ENCODE measurements at places on chromosomes 2 and 18. TPM values are rescaled to one million over a fixed set of nuclear protein-coding genes. Genes with fewer than 3 reads are reported as not detected.

The AMER3 gene
- total RNA-seq: not detected

The MROH2A gene
- total RNA-seq: under 0.01 TPM

The SOWAHC gene
- total RNA-seq: 6.5 TPM

The KIF1A gene
- not detected for total RNA-seq

The TMEM247 gene
- total RNA-seq: not detected

The BOK gene
- total RNA-seq: 12.9 TPM

The LTBP1 gene
- 434 TPM for total RNA-seq

The C1D gene
- 12.5 TPM for total RNA-seq

The APOB gene
- under 0.01 TPM for total RNA-seq

The TGFA gene
- total RNA-seq: 0.28 TPM

The MATN3 gene
- total RNA-seq: 1.5 TPM

The CHRND gene
- not detected for total RNA-seq

The UGT1A8 gene
- 0.71 TPM for total RNA-seq

The ZSWIM2 gene
- total RNA-seq: 0.09 TPM

The GCG gene
- 0.14 TPM for total RNA-seq

The PROKR1 gene
- not detected for total RNA-seq

The CYTIP gene
- not detected for total RNA-seq

The G6PC2 gene
- not detected for total RNA-seq

The TDRD15 gene
- not detected for total RNA-seq

The CHPF gene
- 134 TPM for total RNA-seq

The GPBAR1 gene
- total RNA-seq: 0.37 TPM

The PNKD gene
- 28.9 TPM for total RNA-seq

The SLC4A5 gene
- total RNA-seq: 0.14 TPM

The DAW1 gene
- total RNA-seq: 0.55 TPM

The NCOA1 gene
- 11.9 TPM for total RNA-seq

The ADAM23 gene
- total RNA-seq: 8.2 TPM

The ALLC gene
- total RNA-seq: not detected
